NCI-H1417 (cell line): ENCODE measurements at places on chromosomes 1 and 21.

- DNase-seq, result no peak
Observed at GRCh38 chr1:14597343-14598006, 1.0 kb upstream of the KAZN start.

GRCh38 chr1:233907151-233907550 lies 2.7 kb downstream of the SLC35F3 start:
- DNase-seq, result no peak

DNA sequence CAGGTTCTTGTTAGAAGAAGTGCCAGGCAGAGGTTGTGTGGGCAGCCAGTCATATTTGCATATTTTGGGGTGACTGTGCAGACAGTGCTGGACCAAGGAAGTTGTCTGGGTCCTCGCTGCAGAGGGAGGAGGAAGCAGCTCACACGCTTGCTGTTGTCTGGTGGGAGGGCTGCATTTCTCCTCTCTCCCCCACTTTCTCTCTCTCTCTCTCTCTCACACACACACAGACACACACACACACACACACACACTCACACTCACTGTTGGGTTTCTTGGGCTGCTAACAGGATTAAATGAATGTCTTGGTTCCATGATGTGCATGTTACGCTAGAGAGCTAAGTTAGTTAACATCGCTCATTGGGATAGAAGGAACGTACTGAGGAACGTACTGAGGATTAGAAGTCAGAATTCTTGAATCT lies 72.9 kb downstream of the AGPAT3 start:
- no peak for DNase-seq

DNA sequence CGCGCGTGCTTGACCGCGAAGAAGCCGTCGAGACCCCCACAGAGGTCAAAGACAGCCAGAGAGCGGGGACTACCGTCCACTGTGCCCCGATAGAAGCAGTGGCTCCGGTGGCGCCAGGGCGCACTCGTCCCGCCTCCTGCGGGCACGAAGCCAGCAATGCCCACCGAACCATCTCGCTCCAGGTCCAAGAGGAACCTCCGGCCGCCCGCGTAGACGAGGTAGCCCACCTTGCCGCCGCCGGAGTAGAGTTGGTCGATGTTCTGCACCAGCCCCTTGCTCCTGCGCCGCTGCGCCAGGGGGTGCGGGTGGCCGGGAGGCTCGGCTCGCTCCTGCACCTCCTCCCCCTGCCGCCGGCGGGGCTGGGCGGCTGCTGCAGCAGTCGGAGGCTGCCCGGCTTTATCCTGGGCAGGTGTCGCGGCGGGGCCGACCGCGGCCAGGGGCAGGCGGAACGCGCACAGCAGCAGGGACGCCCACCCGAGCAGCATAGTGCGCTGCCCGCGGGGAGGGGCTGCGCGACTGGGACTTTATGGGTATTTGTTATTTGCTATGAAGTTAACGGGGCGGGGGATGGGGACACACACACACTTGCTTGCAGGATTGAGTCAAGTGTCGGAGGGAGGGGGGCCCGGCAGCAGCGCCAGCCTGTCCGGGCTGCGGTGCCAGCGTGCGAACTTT lies 844 bp downstream of the ADAMTS5 start:
- DNase-seq, result no peak

GRCh38 chr21:45550522-45551210 lies 8.4 kb upstream of the SLC19A1 start:
- DNase-seq, result no peak

DNA sequence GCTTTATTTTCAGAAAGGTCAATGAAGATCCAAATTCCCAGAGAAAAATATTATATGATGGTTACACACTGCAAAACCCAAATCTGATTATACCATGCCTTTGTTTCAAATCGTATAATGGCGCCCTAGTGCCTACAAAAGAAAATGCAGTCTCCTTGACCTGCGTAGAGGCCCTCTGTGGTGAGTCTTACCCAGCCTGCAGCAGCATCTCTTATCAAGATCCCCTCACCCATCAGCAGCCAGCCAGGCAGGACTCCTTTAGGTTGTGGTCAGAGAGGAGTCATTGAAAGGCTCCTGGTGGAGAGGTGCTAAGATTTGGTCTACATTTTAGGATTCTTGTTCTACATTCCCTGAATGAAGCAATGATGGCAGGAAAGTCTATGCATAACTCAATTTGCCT lies 23.7 kb upstream of the DAB1 start:
- DNase-seq, result no peak

DNA sequence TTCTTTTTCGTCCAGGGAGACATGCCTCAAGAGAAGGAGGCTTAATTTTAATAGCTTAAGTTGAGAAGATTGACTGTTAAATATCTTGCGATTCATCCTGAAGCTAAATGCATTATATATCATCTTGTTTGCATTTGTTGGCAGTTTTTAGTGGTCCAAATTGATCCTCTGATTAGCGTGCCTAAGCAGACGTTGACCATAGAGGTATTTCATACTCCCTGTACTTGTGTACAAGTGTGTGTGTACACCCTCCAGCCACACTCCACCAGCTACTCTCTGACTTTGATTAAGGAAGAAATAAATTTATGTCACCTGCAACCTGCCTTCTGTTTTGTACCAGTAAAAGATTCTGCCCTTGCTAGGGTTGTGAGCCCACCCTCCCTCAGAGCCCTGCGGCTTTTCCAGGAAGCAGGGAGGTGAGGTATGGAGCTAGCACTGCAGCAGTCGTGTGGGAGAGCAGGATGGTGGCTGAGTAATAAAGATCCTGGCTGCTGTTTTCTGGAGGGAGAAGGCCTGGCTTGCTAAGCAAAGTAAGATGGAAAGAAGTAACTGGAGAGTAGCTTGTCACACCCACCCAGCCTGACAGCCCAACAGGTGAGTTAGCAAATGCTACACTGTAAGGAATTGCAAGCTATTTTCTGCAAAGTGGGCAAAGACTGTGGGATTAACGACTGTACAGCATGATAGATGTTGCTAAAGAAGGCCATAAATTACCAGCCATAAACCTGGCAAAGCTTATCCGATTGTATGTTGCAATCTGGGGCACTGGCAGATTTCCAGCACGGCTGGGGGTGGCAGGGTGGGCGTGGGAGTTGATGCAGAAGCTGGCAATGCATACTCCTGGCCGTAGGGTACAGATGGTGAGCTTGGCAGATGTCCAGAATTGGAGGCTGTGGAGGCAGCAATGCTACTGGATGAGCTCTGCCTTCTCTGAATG lies 170.2 kb downstream of the TNR start:
- DNase-seq, result peak; percentile 85

- no peak for DNase-seq
Observed at GRCh38 chr1:1550591-1551432, 10.4 kb upstream of the TMEM240 start.

- no peak for DNase-seq
Observed at GRCh38 chr1:9040659-9041030, 14.4 kb upstream of the SLC2A7 start.

DNA sequence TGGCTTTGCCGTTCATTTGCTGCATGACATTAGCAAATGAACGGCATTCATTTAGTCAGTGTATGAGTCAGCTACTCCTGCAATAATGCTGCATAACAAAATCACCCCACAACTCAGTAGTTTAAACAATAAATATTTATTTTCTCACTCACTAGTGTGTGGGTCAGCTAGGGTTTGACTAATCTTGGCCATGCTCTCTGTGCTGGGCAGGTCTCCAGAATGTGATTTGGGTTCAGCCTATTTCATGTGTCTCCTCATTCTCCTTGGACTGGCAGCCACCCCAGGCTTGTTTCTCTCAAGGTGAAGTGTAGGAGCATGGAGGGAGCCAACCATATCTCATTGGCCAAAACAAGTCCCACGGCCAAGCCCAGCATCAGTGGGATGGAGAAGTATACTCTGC lies 104.3 kb downstream of the LACTBL1 start:
- DNase-seq, result no peak

DNA sequence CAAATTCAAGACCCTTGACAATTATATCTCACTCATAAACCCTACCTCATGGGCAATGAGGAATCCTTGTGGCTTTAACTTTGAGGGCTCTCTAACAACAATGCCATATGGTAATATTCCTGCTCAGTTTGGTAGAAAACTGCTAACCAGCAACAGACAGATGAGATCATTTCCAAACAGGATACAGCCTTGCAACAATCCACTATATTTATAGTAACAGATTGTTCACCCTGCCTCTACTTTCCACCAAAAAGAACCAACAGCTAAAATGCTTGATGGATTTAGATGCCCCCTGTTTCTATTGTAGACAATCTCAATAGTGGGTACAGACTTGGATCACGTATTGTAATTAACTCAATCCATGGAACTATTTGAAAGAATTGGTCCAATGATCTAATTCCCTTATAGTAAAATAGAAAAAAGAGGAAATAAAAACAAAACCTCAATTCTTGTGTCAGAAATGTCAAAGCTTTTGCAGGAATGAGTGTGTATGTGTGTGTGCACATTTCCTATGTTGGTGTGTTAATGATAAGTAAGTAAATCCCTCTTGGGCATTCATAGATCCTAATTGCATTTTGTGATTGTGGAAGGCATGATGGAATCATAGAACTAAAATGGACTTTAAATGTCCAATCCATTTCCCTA lies 100.0 kb upstream of the EDEM3 start:
- no peak for DNase-seq

DNA sequence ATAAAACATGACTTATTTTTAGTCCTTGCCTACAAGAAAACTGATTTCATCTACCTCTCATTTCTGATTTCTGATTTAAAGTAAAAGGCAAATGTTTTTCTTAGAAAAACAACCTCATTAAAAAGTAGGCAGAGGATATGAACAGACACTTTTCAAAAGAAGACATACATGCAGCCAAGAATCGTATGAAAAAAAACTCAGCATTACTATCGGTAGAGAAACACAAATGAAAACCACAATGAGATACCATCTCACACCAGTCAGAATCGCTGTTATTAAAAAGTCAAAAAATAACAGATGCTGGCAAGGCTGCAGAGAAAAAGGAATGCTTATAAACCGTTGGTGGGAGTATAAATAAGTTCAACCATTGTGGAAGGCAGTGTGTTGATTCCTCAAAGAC lies 16.2 kb downstream of the ODR4 start:
- no peak for DNase-seq

DNA sequence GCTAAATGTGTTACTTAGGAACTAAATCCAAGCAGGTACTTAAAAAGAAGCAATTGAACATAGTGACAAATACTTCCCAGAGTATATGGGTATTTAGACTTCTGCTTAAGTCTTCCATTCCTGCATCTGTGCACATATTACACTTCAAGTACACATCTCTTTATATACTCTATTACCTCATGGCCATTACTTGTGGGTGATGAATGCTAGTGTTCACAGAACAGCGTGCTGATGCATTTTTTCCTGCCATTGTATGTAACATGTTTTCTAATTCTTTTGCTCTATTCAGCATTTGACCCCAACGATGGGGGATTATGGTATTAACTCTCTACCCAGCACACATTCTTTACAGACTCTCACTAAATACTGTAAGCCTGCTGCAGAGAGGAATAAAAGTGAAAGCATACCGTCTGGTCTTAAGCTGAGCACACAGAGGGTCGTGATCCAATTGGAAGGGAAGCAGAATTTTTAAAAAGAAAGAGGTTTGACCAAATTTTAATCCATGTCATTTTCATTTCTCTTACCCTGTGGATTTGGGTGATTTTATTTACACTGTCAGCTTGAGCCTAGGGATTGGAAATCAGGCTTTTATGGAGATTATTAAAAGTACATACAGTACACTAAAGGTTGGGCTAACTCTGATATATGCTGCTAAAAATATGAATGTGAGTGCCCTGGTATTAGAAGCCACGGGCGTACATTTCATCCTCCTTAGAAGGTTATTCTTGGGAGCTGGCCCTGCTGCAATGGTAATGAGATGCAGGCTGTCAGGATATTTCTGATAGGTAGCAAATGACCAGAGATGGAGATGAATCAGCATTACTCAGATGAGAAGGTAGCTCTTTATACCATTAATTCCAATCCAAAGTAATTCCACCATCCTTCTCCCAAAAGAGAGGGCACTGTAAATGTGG lies 95.5 kb upstream of the PROX1 start:
- no peak for DNase-seq

DNA sequence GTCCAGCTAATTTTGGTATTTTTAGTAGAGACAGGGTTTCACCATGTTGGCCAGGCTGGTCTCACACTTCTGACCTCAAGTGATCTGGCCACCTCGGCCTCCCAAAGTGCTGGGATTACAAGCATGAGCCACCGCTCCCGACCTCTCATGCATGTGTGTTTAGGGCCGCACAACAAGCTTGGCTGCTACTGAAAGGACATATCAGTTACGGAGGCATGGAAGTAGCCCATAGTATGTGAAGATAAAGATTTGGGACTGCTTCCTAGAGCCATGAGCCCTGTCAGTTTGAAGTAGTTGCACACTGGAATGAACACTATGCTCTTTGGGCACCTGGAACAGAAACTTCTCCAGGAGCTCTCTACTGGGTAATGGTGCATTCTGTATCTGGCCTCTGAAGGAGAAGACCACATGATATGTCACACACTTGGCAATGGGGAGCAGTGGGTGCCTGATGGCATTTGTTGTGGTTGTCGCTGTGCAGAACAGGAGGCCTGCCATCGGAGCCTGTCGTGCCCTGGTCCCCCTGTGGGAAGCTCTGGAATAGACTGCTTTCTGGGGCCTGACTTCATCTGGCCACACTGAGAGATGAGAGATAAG lies 144.7 kb upstream of the KIF26B start:
- DNase-seq, result no peak

DNA sequence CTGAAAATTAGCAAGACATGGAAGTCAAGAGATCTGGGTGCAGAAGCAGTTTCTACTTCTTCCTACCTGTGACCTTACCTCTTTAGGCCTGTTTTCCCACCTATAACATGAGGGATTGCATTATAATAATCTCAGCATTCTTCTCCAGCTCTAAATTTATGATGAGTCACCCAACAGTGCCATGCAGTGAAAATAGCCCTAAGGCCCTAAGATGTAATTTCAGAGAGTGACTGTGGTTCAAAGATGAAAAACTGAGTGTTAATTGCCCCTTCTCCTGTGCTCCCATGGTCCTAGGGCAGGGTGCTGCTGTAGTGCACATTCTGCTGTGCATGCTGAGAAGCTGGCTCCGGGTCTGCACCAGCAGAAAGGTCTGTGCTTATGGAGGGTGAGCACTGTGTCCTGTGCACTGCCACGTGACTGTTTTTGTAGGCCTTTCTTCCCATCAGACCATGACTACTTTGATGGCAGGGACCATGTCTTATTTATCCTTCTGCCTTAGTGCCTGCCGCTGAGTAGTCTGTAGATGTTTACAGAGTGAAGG lies 29.7 kb downstream of the JUN start:
- peak; percentile 26 for DNase-seq

- no peak for DNase-seq
Observed at GRCh38 chr1:206105464-206105995, 11.7 kb downstream of the AVPR1B start.

DNA sequence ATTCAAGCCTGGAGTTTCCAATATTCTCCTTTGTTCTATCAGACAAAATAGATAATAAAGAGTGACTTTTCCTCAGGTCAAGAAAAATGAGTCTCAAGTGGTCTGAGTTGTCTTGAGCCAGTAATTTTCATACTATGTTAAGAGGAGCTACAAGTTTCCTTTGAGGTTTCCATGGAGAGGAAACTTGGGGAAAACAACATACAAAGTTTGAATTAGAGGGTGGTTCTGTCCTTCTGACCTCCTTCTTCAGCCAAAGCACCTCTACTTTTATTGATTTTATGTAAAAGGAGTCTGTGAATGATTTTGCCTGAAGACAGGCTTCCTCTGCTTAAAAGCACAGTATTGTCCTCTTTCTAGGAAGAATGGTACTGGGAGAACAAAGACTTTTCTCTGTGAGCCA lies 497.2 kb upstream of the PKN2 start:
- no peak for DNase-seq

- DNase-seq, result no peak
Observed at GRCh38 chr21:31222142-31222541, 121.9 kb downstream of the TIAM1 start.

- peak; percentile 92 for DNase-seq
Observed at GRCh38 chr1:1033009-1033587, 13.2 kb downstream of the AGRN start.
